ENCODE measurements at places on chromosomes 1 and 21.

DNA sequence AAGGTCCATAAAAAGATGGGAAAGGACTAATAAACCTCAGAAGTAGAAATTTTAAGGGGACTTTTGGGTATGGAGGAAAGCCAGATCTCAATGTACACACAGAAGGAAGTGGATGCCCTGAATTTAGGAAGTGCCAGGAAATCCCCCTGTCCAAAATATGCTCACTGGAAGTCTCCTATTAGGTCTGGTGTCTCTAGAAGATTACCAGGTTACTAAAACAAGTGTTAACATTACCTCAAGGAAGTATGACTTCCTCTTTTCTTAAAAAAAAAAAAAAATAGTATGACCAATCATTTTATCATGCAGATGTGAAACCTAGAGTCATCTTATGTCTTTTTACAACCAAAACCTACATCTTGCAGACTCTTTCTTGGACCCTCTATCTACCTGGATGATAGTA lies 30.7 kb downstream of the CD58 start:
- H3K4me1 ChIP-seq: peaks cover 51% of the 10 kb centered on the region
- H3K4me3 ChIP-seq: no peak overlapping the region
- no peak overlapping the region for H3K27ac ChIP-seq
- no peak for DNase-seq
- peaks cover 35% of the 10 kb centered on the region for H3K36me3 ChIP-seq
- H3K27me3 ChIP-seq: no peaks in the 10 kb centered on the region

- H3K4me1 ChIP-seq: peaks cover 14% of the 10 kb centered on the region
- H3K27ac ChIP-seq: no peak overlapping the region
- DNase-seq: no peak
- H3K4me3 ChIP-seq: no peak overlapping the region
- peaks cover 8% of the 10 kb centered on the region for H3K27me3 ChIP-seq
These were observed 22.0 kb upstream of the CAMK1G start for GRCh38 chr1:209561532-209561931.

DNA sequence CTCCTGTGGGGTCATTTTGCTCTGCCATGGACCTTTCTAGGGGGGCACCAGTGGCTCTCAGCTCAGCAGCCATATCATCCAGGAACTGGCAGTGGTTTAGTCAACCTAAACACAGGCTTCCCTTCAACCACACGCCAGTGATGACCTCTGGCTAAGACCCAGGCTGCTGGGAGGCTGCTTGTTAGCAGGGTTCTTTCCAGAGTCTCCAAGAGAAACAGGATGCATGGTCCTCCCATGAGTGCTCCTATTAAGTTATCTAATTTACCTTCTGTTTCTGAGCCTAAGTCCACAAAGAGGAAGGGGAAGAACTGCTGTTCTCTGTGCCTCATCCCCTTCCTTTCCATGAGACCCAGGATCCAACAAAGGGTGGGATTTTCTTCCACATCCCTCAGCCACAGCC lies 137.3 kb upstream of the PLXNA2 start:
- no peak overlapping the region for H3K27ac ChIP-seq
- peaks cover 4% of the 10 kb centered on the region for H3K27me3 ChIP-seq
- no peak for DNase-seq
- no peak overlapping the region for H3K4me3 ChIP-seq
- no peaks in the 10 kb centered on the region for H3K36me3 ChIP-seq

DNA sequence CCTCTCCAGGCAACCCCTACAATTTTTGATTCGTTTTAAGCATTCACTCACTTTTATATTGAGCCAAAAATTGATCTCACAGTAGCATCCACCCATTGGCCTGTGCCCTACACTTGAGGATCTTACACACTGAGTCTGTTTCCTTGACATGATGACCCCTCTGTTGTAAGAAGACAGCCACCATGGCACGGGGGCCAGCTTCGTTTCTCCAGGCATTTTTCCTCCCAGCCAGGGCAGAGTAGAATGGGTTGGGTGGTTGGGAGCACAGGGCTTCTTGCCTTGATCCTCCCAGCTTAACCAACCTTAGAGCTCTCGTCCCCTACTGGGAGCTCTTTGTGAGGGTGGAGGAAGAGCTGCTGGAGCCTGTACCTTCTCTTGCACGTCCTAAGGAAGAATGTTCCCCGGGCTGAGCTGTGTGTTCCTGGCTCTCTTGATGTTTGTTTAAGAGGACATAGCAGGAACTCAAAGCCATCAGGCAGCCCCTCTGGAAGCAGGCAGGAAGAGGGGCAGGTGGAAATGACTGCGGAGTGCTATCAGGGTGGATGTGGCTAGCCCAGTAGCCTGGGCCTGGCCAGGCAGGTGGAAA lies 213.2 kb upstream of the TMEM51 start:
- peaks cover 67% of the 10 kb centered on the region for H3K4me1 ChIP-seq
- H3K27ac ChIP-seq: peak overlapping the region; percentile 77
- H3K4me3 ChIP-seq: no peak overlapping the region
- H3K36me3 ChIP-seq: no peaks in the 10 kb centered on the region
- DNase-seq: no peak
- H3K27me3 ChIP-seq: peaks cover 4% of the 10 kb centered on the region
